ENCODE measurements at places on chromosomes 16 and 17.

DNA sequence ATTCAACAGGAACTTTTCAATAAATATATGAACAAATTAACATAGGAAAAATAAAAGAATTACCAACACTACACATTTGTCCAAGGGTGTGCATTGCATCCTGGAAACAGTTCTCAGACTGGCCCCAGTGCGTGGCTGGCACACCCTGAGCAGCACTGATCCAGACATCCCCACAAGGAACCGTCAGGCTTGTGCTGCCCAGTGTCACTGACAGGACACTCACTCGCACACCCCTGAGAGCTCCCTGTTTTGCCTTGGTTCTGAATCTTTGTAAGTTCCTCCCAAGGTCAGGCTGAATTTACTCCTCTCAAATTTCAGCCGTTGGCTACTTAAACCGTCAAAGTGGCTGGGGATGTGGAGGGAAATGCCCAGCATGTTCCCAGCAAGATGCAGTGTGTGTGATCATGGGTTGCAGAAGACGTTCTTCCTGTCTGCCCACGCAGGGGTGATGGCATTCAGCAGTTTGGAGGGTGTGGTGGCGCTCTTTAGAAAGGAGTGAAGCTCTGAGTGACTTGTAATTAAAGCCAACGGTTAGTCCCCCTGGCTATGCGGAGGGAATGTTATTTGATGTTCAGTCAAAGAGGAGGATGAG lies 1.7 kb downstream of the MT2A start:
- peak; percentile 70 for DNase-seq

GRCh38 chr16:51434567-51435198 lies 283.6 kb upstream of the SALL1 start:
- DNase-seq, result no peak

DNA sequence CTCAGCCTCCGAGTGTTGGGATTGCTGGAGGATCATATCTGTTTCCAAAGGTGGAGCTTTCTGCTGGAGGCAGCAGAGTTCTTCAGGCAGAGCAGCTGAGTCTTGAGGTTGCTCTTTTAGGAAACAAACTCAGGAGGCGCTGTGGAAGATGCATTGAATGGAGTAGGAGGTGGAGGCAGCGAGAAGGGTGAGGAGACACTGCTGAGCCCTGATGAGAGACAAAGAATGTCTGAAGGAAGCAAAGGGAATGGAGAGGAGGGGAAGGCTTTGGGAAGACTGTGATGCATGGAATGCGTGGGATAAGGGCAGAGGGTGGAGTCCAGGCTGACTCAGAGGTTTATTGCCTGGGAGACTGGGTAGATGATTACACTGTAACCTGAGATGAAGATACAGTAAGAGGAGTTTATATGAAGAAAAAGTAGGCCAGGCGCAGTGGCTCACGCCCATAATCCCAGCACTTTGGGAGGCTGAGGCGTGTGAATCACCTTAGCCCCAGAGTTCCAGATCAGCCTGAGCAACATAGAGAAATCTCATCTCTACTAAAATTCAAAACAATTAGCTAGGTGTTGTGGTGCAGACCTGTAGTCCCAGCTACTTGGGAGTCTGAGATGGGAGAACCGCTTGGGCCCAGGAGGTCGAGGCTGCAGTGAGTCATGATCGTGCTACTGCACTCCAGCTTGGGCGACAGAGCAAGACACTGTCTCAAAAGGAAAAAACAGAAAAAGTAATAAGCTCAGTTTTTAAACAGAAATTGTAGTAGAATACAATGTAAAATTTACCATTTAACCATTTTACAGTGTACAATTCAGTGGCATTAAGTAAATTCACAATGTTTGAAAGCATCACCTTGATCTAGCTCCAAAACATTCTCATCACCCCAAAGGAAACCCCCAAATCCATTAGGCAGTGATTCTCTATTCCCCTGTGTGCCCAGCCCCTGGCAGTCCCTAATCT lies 17.8 kb upstream of the TMEM219 start:
- DNase-seq, result no peak

GRCh38 chr16:27789150-27789549 lies 239.2 kb downstream of the KATNIP start:
- DNase-seq, result no peak

DNA sequence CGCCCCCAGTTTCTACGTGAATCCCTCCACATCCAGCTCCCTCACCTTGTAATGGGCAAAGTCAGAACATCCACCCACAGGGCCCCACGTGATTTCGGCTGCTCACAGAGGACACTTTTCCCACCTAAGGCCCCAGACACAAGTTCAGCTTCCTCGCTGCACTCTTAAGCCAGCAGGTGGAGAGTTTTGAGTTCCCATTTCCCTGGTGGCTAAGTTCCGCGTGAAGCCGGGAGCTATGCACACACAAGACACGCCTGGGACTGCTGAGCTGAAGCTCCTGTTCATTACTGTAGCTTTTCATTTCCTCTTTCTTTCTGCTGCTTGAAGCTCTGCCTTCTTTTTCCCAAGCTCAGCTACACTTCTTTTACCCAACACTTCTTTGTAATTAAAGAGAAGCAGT lies 273.8 kb downstream of the NPIPA8 start:
- no peak for DNase-seq

- no peak for DNase-seq
These were observed 211.7 kb upstream of the CHMP6 start for GRCh38 chr17:80779961-80780380.

Measured in CD4-positive, alpha-beta T cell treated with Interleukin-15 for 1 hour (primary cell).